SJSA1 (cell line): ENCODE measurements at places on chromosomes 4 and X.

DNA sequence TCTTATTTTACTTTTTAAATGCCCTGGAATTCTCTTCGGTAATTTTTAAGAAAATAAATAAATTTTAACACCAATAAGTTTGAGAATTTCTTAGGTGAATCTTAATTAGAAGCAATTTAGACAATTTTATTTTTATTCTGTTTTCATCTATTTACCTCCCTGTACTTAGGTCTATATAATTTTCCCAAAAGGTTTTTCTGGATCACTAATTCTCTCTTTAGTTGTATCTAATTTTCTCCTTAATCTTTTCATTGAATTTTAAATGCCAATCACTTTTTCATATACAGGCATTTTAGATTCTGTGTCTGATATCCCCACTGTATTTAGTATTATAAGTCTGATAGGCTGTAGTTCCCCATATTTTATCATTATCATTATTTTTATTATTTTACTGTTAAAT, 845.3 kb downstream of the TRIML1 start:
- peaks cover 7% of the 10 kb centered on the region for H3K4me1 ChIP-seq

- H3K36me3 ChIP-seq, result no peaks in the 10 kb centered on the region
- no peaks in the 10 kb centered on the region for H3K27me3 ChIP-seq
- no peaks in the 10 kb centered on the region for H3K4me1 ChIP-seq
- no peak overlapping the region for H3K27ac ChIP-seq
- DNase-seq, result no peak
Measured at GRCh38 chr4:14835708-14836425, 166.4 kb upstream of the CPEB2 start.

GRCh38 chrX:5306654-5307121, 922.0 kb downstream of the NLGN4X start:
- no peaks in the 10 kb centered on the region for H3K36me3 ChIP-seq
- no peak overlapping the region for H3K4me3 ChIP-seq
- DNase-seq, result no peak
- no peak overlapping the region for H3K27ac ChIP-seq
- H3K4me1 ChIP-seq, result no peaks in the 10 kb centered on the region

DNA sequence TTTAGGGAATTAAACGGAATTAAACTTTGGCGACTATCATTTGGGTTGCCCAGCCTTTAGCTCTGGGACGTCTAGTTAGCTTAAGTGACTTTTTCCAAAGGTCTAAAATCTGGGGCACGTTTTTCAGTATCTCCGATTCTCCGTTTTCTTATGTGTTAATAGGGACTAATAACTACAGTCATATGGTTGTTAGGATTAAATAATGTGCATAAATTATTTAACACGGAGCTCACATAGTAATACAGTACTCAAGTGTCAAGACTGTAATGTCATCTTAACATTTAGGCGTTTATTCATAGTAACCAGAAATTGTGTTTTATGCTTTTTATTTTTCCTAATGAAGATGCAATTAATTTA, 466 bp upstream of the CCNA2 start:
- H3K4me1 ChIP-seq, result peaks cover 9% of the 10 kb centered on the region
- no peaks in the 10 kb centered on the region for H3K27me3 ChIP-seq
- H3K36me3 ChIP-seq, result peaks cover 48% of the 10 kb centered on the region
- DNase-seq, result no peak
- peak overlapping the region; percentile 85 for H3K27ac ChIP-seq
- H3K4me3 ChIP-seq, result peak overlapping the region; percentile 76
